ENCODE measurements at places on chromosomes 6 and 20.
A peak's percentile ranks its signal among the peaks of the same experiment; 100 is the strongest.

- DNase-seq = peak; percentile 68
Observed at GRCh38 chr6:114342826-114343781, at the start of gene HS3ST5. Gene HS3ST5 (minus strand): TSS chr6:114343023. CDS start chr6:114062845, 280,178 bp downstream.

DNA sequence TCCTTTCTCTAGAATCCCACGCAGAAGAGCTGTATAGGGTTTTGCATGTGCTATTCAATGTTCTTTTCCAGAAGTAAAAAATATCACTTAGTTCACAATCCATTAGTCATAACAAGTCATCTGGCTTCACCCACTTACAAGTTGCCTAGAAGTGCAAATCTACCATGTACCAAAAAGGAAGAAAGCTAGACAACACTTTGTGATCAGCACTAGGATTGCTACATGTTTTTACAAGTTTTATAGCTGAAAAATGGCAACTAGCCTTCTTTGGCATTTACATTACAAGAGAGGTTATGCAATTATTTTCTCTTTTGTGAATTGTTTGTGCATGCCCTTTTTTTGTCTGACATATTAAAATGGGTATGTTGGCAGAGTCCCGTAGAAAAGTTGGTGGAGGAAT lies 85.6 kb upstream of the PTPRK start:
- no peak for DNase-seq

- DNase-seq = no peak
Observed at GRCh38 chr20:38108438-38108985, 56.6 kb downstream of the TGM2 start.

GRCh38 chr6:95227351-95227750 lies 350.0 kb upstream of the MANEA start:
- peak; percentile 14 for DNase-seq

GRCh38 chr6:12356983-12357972 lies 67.1 kb downstream of the EDN1 start:
- DNase-seq = no peak

DNA sequence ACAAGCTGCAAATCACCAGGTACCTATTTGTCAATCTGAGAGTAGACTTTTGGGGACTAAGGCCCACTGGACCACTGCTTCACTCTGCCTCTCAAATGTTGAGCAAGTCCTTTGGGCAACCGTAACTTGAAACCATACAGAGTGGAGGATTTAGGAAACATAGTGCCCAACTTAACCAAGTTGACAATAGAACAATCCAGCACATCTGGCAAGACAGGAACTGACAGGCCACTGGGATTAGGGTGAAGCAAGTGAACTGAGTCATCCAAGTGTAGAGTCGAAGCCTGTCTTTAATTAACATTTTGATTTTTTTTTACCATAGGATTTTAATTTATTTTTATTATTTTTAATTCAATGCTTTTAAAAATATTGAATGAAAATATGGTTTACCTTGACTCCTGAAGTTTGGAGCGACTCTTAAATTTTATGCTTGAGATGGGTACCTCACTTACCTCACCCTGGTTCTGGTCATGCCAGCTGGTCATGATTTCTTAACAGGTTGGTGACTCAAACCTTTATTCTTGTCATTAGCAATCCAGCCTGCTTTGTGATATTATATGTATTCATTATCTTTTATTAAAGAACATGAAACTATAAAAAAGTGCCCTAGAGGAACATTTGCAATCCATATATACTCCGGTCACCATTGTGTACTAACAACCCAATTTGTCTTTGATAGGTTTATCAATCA lies 312.1 kb upstream of the DEFB112 start:
- DNase-seq = no peak

DNA sequence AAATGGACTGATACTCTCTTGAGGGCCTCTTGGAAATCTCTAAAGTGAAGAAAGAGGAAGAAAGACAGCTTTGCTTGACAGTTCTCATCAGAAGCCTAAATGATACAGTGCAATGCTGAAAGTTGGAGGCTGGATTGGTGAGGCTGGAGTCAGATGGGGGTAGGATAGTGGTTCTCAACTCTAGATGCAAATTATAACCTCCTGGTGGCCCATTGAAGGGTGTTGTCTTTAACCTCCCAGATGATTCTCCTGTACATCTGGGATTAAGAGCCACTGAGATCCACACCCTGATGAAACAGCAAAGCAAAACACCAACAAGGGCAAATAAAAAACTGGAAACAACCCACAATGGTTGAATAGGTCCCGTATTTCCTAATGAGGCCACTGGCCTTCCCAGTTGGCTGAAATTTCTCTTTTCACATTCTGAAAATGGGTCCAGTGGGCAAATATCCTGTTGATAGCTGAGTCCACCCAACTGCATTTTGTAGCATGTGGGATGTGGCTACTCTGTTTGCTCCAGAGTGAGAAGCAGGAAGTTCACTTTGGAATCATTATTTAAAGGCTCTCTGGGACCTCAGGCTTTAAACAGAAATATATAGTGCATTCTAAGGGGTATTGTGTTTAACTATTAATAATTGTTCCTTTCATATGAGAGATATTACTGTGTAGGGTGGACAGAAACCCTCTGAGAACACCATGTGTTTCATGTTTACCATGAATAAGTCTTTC lies 208.1 kb downstream of the SOX4 start:
- DNase-seq = no peak

DNA sequence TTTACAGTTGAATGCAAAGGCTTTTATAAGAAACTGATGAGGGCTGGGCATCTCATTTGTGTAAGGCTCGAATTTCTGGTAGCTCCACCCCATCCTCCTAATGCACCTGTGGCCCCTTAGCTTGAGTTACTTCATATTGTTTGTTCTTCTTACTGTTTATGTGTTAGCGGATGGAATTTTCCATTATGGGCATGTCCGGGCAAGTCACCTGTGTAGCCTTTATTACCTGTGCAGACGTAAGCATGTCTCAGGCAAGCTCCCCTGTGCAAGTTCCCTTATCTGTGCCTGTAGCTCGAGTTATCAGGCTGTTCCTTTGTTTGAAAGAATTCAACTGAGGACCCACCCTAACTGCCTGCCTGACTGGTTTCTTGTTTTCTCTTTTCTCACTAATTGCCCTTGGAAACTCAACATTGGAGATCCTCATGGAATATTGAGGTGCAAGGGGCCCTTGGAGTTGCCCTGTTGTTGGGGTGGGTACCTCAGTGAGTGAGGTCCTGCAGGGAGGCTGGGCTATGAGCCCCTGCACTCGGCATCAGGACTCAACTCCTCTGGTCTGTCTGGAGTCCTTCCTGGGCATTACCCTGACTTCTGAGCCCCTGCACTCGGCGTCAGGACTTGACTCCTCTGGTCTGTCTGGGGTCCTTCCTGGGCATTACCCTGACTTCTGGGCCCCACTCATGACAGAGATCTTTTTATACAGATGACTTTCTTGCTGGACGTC lies 207.9 kb upstream of the SULF2 start:
- peak; percentile 43 for DNase-seq

GRCh38 chr20:753136-753535 lies 15.2 kb downstream of the SLC52A3 start:
- no peak for DNase-seq

GRCh38 chr6:145147981-145148749 lies 587.2 kb downstream of the EPM2A start:
- DNase-seq = no peak

DNA sequence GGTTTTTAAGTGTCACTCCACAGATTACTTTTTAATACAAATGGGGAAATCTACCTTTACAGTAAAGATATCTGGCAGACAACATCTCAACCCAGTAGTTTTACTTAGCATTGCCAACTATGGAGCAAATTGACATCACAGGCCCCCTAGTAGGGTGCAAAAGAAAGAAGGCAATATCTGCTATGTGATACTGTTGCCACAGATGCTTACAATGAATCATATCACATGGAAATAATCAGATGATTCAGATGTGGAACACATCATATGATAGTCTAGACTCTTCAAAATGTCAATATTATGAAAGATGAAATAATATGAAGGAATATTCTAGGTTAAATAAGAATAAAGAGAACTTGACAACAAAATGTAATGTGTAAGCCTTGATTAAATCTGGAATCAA lies 322.5 kb downstream of the BMP2 start:
- no peak for DNase-seq

DNA sequence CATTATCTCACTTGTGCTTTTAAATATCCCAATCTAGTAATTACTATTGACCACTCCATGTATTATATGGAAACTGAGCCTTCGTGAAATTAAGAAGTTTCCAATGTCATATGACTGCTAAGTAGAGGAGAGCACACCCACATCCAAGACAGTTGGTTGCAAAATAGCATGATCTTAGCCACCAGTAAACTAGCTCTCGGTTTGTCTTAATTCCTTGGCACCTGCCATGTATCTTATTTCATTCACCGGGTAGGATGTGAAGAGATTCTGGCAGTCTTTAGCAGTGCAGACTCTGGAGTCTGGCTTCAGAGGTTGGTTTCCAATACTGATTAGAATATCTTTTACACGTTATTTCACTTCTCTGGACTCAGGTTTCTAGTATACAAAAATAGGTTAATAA lies 270.3 kb downstream of the LAMA2 start:
- no peak for DNase-seq

DNA sequence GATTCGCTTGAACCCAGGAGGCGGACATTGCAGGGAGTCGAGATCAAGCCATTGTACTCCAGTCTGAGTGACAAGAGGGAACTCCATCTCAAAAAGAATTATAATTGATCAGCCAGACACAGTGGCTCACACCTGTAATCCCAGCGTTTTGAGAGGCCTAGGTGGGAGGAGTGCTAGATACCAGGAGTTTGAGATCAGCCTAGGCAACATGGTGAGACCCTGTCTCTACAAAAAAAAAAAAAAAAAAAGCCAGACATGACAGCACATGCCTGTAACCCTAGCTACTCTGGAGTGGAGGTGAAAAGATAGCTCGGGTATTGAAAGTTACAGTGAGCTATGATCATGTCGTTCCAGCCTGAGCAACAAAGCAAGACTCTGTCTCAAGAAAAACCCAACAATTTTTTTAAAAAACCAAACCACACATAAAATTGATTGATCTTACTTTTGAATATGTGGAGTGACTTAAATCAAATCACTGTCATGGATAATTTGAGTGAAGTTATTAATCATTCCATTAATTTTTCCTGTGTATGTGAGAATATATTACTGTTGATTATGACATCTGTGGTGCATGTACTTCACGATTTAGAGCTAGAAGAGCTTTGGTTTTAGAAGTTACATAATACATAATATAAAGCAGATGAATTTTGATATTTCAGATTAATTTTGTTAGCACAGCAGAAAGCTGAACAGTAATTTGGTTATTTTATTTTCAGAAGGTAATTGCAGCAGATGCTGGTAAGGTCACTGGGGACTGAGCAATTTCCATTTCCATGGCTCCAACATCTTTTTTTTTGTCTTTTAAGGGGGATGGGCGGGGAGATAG lies 34.4 kb downstream of the NCOA7 start:
- DNase-seq = no peak

GRCh38 chr20:53445321-53445731 lies 148.3 kb downstream of the ZNF217 start:
- DNase-seq = no peak

DNA sequence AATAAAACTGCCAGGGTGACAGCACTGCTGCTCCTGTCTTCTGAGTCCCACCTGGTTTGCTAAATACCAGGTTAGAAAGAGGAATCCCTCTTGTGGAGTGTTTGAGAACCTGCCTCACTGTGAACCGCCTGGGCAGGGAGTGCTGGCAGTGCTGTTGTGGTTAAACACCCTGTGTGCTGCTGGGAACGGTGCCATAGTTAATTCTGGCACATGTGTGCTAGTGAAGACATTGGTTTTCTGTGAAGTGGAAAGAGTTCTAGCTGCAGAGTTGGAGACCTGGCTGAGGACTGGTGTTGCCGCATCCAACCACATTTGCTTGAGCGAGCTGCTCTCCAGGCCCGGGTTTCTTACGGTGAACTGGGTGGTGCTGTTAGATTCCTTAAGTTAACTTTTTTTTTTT lies 72.7 kb downstream of the IGF2R start:
- DNase-seq = peak; percentile 4

- peak; percentile 95 for DNase-seq
Observed at GRCh38 chr20:33731693-33732165, at the start of gene ZNF341. Gene ZNF341 (plus strand): TSS chr20:33731996. CDS start chr20:33732022, 26 bp downstream.

Data from NCI-H1105 (cell line).